ENCODE measurements at places on chromosomes 11 and 22. TPM values are rescaled to one million over a fixed set of nuclear protein-coding genes. Genes with fewer than 3 reads are reported as not detected.

DNA sequence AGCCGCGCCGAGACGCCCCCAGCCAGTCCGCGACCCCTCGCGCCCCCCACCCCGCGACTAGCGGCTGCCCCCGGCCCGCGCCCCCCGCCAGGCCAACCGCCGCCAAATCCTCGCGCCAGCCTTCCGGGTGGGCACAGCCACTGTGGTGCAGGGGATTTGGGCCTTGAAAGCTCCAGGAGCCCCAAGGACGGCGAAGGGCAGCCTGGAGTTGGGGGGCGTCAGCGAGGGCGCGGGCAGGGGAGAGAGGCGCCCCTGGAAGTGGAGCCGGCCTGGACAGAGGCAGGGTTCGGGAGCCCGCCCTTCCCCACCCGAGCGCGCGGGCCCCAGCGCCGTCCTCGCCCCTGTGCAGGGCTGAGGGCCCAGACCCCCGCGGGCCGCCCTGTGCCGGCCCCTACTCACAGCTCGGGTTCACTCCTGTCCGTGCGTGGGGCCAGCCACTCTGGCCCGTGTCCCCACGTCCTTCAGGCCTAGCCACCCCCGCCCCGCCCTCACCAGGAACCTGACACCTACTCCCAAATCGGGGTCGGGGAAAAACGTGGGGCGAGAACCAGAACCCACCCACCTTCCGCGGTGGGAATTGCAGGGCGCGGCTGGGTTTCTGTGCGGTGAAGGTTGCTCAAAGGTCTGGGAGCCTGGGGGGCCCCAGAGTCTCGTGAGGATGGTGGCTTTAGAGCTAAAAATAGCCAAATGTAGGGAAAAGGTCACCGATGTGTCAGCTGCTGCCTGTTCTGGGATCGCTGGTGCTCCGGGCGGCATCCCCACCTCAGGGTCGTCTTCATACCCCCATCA lies at the start of gene CPT1B:
Gene CPT1B, minus strand, starts transcription at position 441 of the 789 bp plus-strand sequence. CDS start 512 bp downstream, outside the sequence.
- DNase-seq: no peak

DNA sequence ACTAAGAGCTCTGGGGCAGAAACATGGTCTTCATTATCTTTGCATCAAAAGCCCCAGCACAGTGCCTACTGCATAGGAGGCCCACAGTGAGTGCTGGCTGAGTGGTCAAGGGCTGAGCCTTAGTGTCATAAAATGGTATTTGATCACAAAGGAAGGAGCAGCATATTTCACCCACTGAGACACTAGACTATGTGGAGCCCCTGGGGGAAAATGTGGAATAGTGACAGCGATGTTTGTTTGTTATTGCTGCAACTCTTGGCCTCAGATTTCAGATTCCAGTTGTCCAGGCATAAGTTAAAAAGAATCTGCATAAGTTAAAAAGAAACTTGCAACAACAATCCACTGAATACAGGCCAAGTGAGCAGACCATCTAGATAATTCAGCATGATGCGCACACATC lies 7.0 kb downstream of the KIRREL3 start:
- DNase-seq: no peak

DNA sequence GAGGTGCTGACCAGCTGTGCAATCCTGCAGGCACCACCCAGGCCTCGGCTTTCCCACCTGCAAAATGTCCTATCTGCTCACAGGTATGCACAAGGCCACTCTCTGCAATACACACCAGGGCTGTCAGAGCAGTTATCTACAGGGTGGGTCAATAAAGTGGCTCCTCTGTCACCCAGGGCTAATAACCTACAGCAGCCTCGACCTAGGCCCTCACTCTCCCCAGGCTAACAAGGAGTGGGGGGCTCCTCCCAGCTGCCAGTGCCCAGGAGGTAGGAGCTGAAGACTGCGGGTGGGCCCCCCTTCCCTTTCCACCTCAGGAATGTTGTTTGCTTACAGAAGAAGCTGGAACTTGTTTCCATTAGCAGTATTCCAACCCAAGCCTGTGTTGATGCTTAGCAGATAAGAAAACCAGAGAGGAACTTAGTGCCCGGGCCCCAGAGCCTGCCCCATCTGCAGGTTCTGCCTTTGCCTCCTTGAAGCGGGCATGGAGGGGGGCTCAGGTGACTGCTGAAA lies 26.8 kb downstream of the MYH9 start:
- DNase-seq: no peak

DNA sequence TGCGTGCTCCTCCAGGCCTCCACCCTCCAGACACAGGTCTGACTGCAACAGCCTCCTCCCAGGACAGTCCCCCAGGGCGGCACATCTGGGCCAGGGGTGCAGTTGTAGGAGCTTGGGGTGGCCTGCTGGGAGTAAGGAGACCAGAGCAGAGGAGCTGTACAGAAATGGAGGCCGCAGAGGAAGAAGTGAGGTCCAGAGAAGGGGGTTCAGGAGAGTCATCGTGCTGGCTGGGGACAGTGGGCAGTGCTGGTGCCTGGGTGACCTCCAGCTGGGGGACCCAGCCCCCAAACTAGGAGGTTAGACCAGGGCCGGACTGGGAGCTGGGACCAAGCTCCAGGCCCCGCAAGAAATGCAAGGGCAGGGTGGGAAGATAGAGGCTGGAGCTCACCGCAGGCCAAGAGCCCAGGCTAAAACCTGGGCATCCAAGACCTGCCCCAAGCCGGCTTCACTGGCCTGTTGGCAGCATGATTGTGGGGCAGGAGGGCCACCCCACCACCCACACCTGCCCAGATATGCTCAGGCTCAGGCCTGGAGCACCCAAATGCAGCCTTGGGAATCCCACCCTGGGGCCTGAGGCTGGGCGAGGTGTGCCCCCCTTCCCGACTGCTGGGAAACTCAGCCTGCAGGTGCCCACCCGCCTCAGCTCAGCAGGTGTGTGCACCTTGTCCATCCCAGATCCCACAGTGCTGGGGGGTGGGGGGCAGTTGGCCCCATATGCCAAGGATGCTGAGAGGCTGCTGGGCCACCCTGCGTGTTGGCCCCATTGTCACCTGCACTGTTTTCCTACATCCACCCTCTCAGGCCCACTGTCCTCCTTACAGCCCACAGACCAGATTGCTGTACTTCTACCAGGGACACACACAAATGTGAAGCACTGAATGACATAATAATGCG lies 96.9 kb downstream of the MORC2 start:
- no peak for DNase-seq

DNA sequence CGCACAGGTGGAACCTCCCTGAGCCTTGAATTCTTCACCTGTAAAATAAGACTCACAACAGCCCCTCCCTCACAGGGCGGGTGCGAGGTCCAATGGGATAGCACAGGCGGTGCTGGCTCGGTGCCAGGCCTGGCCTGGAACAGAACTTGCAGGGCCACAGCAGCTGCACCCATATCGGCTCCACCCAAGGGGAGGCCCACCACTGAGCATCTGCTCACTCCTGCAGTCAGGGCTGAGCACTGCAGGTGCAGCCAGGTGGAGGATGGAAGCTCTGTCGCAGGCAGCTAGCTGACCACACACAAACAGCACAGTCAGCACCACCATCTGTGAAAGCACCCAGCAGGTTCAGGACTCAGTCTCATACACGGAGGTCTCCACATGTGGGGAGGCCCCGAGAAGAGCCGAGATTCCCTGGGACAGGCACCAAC lies 19.6 kb downstream of the VPS37C start:
- no peak for DNase-seq

- DNase-seq: no peak
Observed at GRCh38 chr11:46492532-46492931, 101.0 kb upstream of the CHRM4 start.

GRCh38 chr11:8728563-8728962 lies 46.0 kb downstream of the RPL27A start:
- DNase-seq: peak; percentile 68

- no peak for DNase-seq
Observed at GRCh38 chr22:42670921-42671709, 21.9 kb upstream of the CYB5R3 start.

GRCh38 chr11:13011466-13012055 lies 2.4 kb downstream of the RASSF10 start:
- DNase-seq: no peak

DNA sequence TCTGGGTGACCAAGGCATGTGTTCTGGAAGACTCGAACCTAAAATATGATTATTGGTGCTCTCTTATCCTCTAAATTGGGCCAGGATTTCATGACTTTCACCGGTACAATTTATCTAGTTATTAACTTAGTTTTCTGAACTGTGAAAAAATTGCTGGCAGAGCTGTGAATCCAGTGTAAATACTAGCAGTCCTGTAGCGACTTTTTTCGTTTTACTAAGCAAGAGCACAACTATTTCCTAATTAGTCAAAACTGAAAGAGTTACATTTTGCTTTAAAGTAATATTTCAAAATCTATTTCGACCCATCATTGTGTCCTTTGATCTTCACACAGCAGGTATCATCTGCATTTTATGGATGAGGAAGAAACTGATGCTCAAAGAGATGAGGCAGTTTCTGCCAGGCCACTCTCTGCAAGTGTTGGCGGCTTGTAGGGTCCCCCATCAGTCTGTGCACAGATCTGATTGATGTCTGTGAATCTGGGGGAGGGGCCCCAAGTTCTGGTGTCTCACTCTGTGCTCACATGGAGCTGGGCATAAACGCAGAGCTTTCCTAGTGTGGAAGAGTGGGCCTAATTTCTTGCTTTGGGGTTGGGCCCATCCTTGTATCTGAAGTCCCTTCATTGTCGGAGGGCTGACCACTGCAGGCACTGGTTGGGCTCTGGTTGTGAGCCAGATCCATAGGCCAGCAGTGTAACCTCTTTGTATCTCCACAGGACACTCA lies 1.4 kb upstream of the TRMT2A start:
- DNase-seq: no peak

- DNase-seq: no peak
Observed at GRCh38 chr11:75262961-75263852, 22.6 kb downstream of the TPBGL start.

CCDC116 gene
- total RNA-seq: 0.29 TPM

CRYBA4 gene
- not detected for total RNA-seq

GSTP1 gene
- 1,082 TPM for total RNA-seq

SEC14L6 gene
- 0.03 TPM for total RNA-seq

ANO5 gene
- total RNA-seq: 1.3 TPM

CYTH4 gene
- 1.7 TPM for total RNA-seq

GAL gene
- 8.3 TPM for total RNA-seq

TRIM48 gene
- not detected for total RNA-seq
